ENCODE measurements at places on chromosomes 1 and 21. TPM values are rescaled to one million over a fixed set of nuclear protein-coding genes. Genes with fewer than 3 reads are reported as not detected.

Gene TNNT2
- 2.0 TPM for total RNA-seq

Gene NENF
- total RNA-seq = 58.9 TPM

Gene PROX1
- under 0.01 TPM for total RNA-seq

Gene OR2L3
- not detected for total RNA-seq

Gene SLC2A5
- 0.26 TPM for total RNA-seq

Gene DNAH14
- total RNA-seq = 11.9 TPM

Gene ZBED6
- 4.5 TPM for total RNA-seq

Gene KLHDC8A
- total RNA-seq = not detected

Gene USP24
- 37.6 TPM for total RNA-seq

Gene C1orf185
- total RNA-seq = not detected

Gene ZNF683
- not detected for total RNA-seq

Gene RIPPLY3
- not detected for total RNA-seq

Gene PBX1
- total RNA-seq = 2.9 TPM

Gene UBIAD1
- 6.7 TPM for total RNA-seq

Gene FOXO6
- not detected for total RNA-seq

Gene STRIP1
- 39.4 TPM for total RNA-seq

Gene LCE2C
- total RNA-seq = not detected

Gene OR2T33
- not detected for total RNA-seq

Gene CRABP2
- total RNA-seq = 5.3 TPM

DNA sequence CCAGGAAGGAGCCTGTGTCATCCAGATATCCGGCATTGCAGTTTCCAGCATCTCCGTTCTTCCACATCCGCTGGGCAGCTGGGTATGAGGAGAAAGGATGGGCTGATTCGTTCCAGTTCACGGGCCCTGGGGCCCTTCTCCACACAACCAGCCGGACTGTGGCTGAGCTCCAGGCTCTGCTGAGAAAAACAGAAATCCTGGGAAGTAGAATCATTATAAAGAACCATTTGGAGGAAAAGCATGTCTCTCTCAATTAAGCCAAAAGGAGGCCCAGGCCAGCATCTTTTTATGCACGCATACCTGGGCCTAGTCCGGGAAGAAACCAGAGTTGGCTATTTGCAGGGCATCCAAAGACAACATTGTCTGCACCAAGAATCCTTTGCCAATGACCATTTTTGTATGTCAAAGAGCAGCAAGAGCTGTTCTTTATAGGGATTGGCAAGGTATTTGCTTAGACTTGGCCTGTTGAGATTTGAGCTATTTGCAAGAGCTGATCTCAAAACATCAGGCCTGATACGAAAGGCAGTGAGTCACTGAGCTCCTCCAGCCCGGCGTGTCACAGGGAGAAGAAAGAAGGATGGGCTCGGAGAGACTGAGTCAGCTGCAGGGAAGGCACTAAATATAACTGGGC is 84.9 kb upstream of the ARHGEF16 start:
- DNase-seq = peak; percentile 76

GRCh38 chr1:4745560-4745959 is 91.2 kb downstream of the AJAP1 start:
- no peak for DNase-seq

DNA sequence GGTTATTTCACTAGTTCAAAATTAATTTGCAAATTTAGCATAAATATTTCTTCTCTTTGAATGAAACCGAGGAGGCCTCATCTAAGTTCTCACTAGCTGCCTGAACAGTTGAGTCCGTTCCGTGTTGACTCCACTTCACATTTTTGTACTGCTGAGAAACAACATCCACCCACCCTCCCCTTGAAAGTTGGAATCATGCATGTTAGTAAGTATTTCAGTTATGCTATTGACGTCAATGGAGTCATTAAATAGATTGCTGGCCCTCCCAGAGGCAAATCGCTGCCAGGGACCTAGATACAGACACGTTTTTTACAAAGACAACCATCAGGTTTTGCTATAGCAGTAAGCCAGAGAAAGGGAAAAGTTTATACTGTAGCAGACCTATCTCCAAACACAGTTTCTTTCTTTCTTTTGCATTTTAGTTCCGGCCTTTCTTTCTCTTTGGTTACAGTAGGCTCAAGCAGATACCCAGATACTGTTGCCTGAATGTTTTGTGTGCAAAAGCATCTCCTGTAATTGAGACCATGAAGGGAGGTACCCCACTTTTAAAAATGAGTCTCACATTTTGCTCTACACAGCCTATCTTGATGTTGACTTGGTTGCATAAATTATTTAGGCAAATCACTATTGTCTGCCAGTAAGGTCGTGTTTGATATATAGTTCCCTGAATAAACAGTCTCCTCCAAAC is 262.6 kb upstream of the SGIP1 start:
- peak; percentile 94 for DNase-seq

GRCh38 chr1:10965546-10966226 is 46.8 kb upstream of the TARDBP start:
- peak; percentile 66 for DNase-seq

GRCh38 chr1:147496044-147496443 is 45.3 kb upstream of the BCL9 start:
- no peak for DNase-seq

DNA sequence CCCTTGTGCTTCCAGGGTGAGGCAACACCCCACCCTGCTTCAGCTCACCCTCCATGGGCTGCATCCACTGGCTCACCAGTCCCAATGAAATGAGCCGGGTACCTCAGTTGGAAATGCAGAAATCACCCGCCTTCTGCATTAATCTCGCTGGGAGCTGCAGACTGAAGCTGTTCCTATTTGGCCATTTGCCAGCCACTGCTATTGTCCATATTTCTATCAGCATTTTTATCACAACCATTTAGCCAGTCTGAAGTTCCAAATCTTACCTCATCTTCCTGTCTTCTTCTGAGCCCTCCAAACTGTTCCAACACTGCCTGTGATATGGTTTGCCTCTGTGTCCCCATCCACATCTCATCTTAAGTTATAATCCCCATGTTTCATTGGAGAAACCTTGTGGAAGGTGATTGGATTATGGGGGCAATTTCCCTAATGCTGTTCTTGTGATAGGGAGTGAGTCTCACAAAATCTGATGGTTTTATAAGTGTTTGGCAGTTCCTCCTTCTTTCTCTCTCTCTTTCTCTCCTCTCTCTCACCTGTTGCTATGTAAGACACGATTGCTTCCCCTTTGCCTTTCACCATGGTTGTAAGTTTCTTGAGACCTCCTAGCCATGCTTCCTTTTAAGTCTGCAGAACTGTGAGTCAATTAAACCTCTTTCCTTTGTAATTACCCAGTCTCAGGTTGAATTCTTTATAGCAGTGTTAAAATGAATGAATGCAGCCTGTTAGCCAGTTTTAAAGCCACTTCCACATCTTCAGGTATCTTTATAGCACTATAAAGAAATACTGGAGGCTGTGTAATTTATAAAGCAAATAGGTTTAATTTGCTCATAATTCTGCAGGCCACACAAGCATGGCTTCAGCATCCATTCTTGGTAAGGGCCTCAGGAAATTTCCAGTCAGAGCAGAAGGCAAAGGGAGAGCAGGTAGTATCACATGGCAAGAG is 203.5 kb downstream of the FCRL5 start:
- no peak for DNase-seq

- no peak for DNase-seq
Observed at GRCh38 chr1:39671793-39672550, at the start of gene NT5C1A. NT5C1A (minus strand) TSS chr1:39672107; CDS start chr1:39672038, 69 bp downstream.

GRCh38 chr1:227999056-227999930 is 7.5 kb upstream of the WNT3A start:
- peak; percentile 70 for DNase-seq

- DNase-seq = no peak
Observed at GRCh38 chr1:22249928-22250680, 107.2 kb upstream of the WNT4 start.

DNA sequence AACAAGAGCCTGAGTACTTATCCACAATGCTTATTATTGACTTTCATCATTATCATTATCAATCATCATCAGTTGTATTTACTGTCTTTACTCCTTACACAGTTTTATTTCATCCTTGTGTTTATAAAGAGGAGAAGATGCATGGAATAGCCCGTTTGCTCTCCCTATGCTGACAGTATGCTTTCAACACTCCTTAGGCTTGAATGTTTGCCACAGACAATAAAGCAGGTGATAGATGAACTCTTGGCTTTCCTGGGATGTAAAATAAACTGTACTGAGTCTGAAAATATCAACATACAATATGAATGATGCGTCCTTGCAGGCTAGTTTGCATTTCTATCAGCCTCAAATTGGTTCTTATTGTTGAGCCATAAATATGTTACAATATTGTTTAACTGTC is 891.8 kb upstream of the NCAM2 start:
- DNase-seq = no peak

DNA sequence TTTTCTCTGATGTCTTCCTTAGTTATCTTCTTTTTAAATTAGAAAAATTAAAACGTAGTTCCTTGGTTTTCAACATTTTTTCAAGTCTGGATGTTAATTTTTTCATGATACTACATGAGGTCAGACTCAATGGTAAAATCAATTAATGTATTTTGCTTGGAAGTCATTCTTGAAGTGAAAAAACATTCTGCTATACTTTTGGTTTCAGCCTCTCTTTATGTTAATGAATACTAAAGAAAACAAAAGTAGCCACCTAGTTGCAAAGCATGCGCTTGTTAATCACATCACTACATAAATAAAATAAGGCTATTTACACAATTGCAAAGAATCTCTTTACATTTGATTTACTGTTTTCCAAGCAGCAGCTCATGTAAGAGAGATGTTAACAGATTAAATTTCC is 170.4 kb downstream of the LIPI start:
- DNase-seq = no peak

GRCh38 chr1:244271691-244272308 is 179.9 kb downstream of the ADSS2 start:
- DNase-seq = no peak

DNA sequence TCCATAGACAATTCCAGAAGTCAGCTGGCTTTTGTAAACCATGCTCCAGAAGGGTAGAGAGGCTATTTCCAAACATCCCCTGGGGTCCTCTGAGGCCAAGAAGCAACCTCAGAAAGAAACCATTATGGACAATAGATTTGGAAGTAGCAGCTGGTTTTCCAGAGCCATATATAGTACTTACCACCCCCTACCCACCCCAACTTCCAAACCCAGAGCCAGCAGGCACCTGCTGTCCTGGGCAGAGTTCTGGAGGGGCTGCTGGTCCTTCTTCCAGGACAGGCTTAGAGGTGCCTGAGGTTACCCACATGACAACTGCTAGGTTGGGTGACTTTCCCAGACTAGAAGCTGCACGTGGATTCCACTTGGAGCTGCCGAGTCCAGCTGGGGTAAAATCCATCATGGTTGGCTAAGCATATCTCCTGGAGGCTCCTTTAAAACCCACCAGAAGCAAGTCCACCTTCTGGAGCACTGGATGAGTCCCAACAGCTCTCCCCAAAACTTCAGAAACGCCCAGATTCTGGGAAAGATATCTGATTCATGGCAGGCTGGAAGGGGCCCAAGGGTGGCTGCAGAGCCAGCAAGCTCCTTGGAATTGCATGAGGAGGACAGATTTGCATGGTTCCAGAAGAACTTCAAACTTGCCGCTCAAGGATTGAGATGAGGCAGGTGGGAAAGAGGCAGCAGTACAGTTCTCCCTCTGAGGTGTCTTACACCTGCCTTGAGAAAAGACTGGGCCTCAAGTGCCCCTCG is 5.8 kb downstream of the MYCL start:
- DNase-seq = no peak

DNA sequence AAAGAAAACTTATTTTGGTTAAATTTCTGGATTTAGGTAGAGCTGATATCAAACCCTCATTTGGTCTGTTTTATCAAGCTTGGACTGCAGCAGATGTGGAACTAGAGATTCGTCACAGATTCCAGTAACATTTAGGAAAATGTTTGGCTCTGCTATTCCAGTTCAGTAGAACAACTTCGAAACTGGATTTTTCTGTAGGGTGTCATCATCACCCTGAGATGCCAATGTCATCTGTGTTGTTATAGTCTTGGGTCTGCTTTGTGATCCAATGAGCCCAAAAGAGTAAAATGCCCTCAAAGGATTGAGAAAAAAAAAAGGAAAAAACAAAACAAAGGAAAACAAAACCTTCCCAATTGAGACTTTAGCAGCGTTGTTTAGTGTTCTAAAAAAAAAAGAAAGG is 55.4 kb downstream of the LAMC2 start:
- no peak for DNase-seq

DNA sequence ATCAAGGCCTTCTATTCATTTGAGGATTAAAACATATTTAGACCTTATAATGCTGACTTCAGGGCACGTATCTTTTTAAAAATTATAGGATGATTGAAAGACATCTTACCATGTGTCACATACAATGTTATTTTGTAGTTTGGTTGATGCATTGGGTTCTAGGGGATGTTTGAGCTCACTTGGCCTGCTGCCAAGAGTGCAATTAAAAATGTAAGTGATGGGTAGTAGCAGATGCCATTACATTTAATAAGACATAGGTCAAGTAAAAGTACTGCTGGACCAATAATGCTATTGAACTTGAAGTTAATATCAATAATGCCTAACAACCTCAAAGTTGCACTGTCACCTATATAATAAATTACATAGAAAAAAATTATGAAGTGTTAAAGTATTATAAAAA is 616.5 kb upstream of the RGS18 start:
- DNase-seq = no peak

GRCh38 chr1:154865442-154866256 is 4.4 kb downstream of the KCNN3 start:
- DNase-seq = no peak

- peak; percentile 61 for DNase-seq
Observed at GRCh38 chr1:38727684-38728584, 131.6 kb downstream of the RRAGC start.

DNA sequence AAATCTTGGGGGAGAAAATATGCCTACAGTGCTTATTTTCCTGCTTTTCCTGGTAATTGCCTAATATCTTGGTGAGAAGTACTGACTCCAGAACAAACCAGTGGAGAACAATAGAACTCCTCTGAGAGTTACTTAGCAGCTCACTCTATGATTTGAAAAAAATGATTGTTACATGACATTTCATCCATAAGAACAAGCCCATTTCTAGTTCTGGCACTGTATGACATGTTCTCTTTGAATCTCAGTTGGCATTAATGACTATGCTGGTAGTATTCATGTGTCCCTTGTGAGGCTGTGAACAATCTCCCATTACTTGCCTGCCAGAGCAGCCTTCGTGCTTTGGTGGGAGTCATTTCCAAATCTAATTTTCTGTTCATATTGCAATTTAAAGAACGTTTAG is 58.0 kb downstream of the CLIC4 start:
- no peak for DNase-seq

- peak; percentile 99 for DNase-seq
Observed at GRCh38 chr1:85611856-85612255, 31.3 kb downstream of the CCN1 start.

- no peak for DNase-seq
Observed at GRCh38 chr21:44576025-44576420, 2.5 kb downstream of the KRTAP10-4 start.

DNA sequence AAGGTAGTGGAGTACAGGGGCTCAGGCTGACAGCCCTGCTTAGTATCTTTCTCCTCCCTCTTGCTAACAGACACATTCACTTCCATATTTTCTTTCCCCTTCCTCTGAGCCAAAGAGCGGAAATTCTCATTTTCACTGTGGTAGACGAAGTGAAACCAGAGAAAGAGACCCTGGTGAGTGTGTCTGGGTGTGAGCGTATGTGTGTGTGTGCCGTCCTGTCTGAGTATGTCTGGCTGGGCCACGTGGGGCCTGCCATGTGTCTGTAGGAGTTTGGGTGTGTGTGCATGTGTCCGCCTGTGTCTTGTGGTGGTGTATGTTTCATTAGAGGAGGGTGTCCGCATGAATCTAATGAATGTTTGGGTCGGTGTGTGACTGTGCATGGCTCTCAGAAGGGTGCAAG is 1.7 kb downstream of the COL8A2 start:
- no peak for DNase-seq

All from bronchial epithelial cell (primary cell).